ENCODE measurements at places on chromosomes 2 and 18. TPM values are rescaled to one million over a fixed set of nuclear protein-coding genes. Genes with fewer than 3 reads are reported as not detected.

Gene BOK
- total RNA-seq: 8.3 TPM

Gene UXS1
- 31.0 TPM for total RNA-seq

GRCh38 chr2:164722616-164723338 is 101.5 kb upstream of the GRB14 start:
- DNase-seq: no peak

DNA sequence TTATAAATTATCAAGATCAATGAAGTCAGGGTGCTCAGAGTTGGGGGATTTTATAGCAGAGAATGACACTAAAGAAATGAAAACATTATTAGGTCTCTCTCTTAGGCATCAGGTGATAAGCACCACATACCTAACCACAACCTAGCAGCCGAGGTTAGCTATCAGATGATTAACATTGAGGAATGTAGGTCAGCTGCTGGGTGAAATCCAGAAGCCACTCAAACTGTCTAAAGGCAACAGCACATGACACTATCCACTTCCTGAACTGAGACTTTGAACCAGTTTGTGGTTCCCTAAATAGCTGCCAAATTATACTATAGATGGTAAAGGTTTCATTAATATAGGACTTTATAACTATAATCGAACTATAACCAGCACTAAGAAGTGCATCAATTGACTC is 4.7 kb downstream of the EPG5 start:
- no peak for DNase-seq

DNA sequence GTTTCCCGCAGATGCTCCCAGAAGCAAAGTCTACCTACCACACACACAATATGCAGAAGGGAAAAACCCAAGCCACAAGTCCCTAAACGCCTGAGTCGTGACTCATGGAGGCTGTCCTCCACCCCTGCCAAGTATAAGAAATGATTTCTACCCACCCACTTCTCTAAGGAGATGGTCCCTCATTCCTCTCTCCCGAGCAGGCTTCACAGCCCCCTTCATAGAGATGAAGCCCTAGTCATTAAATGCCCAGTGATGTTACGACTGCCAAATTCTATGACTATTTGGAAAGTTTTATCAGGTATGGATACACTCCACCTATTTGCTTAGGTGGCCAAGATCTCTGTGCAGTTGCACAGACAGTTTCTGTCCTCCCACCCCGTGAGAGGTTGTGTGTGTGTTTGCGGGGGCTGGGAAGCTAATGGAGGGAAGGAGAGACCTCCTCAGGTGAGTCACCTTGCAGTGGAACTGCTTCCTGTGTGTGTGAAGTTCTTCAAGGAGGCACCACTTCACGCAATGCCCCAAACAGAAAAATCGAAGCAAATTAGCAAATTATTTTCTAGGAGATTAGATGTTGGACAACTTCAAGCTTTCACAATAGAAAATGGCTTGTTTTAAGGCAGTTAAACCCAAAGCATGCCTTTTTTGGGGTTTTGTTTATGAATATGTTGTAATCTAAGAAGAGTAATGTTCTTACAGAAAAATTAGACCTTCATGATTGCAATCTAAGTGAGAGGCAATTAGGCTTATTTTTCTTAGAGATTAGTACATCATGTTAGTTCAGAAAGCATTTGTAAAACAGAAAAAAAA is 175.2 kb downstream of the TGIF1 start:
- peak; percentile 55 for DNase-seq

DNA sequence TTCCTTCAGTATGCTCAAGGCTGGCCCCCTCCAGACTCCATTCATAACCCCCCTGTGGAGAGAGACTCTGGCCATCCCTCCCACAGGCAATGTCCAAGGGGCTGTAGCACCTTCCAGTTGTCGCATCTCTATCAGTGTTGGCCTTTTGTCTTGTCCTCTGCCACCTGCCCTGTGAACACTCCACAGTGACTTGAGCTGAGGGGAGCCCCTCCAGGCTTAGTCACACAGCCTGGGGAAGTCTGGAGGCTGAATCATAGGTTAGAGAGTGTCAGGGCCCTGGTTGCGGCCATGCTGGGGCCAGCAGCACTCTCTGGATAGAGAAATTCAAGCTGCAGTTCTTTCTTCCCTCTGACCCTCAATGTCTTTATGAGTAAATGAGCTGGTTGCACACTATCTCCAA is 64.7 kb downstream of the GYPC start:
- DNase-seq: no peak

GRCh38 chr18:62596145-62597005 is 73.5 kb downstream of the ZCCHC2 start:
- no peak for DNase-seq

DNA sequence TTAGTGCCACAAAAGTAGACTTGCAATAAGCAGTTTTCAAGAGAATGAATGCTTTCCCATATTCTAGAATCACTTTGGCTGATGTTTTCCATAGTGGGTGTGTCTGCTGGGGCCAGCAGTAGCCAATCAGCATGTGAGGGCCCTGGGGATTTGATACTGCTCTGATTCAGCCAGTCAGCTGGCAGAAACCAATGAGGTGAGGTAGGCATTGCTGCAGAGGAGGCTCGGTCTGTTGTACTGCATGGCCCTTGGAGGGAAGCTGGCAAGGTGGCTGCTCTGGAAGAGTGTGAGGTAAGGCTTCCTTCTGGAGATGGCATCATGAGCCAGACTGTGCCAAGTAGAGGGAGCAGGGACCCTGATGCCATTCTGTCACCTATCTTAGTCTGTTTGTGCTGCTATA is 22.7 kb downstream of the TMEM87B start:
- no peak for DNase-seq

Measured in colonic mucosa (tissue), 4 donors.